KBM-7 (cell line): ENCODE measurements at places on chromosomes 4 and X.

DNA sequence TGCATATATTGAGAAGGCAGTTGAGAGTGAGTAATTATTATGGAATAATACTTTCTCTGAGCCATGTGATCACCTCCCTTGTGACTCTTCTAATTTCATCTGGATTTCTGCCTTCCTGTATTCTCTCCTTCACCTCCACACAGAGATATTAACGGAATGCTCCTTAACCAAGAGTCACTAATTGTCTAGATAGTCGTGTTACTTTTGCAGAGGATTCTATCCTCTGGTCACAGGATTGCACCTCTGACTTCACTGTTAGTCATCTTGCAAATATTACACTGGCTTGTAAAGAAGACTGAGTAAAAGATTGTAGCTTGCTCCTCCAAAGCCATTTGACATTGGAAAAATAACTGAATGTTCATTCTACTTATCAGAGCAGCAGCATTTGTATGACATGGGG lies 160.9 kb downstream of the SH2D1A start:
- DNase-seq = no peak

- peak; percentile 30 for DNase-seq
Measured at GRCh38 chr4:75696071-75696470, 22.9 kb upstream of the G3BP2 start.

DNA sequence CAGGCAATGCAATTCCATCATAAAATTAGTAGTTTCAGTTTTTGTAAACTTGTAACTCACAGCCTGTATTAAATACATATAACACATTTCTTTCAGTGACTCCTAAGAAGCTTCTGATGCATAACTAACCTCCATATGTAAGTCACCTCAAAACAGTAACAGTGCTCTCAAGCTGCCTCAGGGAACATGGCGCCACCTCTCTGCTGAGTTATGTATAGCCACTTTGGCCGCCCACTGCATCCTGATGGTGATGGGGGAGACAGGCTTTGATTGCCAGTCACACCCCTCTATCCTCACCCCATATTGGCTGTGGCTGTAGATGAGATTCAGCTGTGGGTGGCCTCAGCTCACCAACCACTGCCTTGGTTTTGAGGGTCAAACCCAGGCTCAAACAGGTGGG lies 54.3 kb downstream of the LRBA start:
- DNase-seq = peak; percentile 56

DNA sequence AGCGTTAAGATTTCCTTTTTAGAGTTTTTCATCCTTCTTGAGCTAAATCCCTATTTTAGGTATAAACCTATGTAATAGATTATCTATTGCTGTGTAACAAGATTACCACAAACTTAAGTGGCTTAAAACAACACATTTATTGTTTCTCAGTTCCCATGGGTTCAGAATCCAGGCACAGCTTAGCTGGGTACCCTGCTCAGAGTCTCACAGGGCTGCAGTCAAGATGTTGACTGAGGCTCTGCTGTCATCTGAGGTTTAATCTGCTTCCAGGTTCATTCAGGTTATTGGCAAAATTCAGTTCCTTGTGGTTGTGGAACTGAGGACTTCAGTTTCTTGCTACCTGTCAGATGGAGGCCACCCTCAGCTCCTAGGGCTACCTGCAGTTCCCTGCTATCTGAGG lies 60.9 kb downstream of the GK start:
- DNase-seq = no peak

GRCh38 chrX:151088221-151088620 lies 88.2 kb upstream of the GPR50 start:
- DNase-seq = no peak

- no peak for DNase-seq
Measured at GRCh38 chrX:17409566-17410290, 34.7 kb downstream of the NHS start.

DNA sequence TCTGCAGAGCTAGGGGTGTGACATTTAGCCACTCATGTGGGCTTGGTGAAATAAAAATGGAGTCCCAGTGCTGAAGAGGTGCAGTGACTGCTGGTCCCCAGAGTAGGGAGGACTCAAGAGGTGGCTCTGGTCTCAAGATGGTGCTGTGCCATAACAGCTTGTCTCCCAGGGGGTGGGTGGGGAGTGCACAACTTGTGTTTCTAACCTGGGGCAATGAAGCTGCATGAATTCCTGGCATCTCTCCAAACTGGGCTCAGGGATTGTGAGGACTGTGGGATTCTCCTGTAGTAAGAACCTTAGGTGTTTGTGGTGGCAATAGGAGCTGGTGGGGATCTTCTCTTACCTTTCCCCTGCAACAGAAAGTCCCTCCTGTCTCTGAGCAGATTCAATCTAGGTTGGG lies 278.9 kb upstream of the SFRP2 start:
- no peak for DNase-seq

- no peak for DNase-seq
Measured at GRCh38 chrX:41314204-41314603, 19.8 kb upstream of the DDX3X start.

DNA sequence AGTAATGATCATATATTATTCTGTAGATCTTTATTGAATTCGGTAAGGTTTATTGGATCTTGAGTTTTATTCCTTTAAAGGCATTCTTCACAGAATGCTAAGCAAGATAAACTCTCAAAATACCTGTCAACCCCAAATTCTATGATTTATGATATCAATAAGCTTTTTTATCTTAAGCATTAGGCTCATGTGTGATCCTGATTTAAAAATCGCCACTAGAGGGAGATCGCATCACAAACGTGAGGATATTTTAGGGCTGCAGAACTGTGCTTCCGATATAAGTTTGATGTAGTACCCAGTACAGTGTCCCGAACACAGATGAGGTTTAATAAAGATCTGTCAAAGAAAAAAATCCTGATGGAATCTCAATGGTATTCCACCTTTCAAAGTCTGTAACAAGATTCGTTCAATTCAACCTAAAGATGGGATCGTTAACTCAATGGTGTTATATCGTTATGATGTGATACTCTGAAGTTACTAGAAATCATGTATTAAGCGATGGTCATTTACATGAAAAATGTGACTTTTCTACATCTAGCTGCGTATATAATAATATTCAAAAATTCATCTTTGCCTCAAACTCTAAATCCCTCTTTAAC lies 169.0 kb downstream of the CORIN start:
- peak; percentile 55 for DNase-seq

- peak; percentile 40 for DNase-seq
Measured at GRCh38 chr4:41024556-41025491, 189.5 kb downstream of the APBB2 start.

- DNase-seq = no peak
Measured at GRCh38 chr4:16626945-16627344, 271.5 kb downstream of the LDB2 start.

- DNase-seq = no peak
Measured at GRCh38 chr4:114597410-114598115, 1.0 kb upstream of the UGT8 start.

DNA sequence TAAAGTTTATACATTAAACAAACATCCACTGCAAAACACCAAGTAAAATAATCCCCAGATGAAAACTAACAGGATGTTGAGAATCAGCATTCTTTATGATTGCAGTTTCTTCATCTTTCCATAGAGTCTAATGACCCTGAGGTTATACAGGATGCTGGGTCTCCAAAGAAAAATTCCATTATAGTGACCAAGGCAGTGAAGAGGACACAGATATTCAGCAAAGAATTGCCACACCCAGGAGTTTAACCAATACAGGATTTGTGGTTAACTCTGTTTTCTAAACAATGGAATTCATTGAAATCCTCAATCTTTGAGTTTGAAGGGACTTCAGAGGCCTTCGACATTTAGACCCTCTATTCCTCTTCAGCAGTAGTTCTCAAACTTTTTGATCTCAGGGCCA lies 76.2 kb upstream of the ESX1 start:
- no peak for DNase-seq

- DNase-seq = no peak
Measured at GRCh38 chr4:14896656-14897175, 105.6 kb upstream of the CPEB2 start.

DNA sequence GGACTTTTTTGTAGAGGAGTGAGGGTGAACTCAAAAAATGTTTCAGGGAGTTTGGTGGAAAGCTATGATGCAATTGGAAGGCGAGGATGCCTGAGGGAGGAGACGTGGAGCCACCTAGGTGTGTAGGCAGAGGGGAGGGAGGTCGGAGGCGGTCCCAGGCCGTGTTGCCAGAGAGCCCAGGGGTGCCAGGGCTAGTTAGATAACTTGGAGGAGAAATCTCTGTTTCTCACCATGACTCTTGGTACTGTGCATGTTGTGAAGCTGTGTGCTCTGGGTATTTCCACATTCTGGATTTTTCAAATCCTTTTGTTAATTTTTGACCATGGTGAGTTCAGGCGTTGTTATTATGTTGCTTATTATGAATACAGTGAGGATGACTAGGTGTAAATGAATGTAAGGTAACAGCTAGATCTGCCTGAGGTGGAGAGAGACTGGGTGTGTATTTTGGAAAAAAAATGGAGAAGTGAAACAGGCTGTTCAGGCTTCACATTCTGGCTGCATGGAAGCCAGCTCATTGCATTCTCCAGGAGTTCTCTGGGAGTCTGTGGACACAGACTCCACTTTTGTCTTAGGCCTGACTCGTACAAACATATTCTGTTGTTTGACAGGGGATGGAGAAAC lies 4.5 kb downstream of the RAB9A start:
- DNase-seq = no peak

DNA sequence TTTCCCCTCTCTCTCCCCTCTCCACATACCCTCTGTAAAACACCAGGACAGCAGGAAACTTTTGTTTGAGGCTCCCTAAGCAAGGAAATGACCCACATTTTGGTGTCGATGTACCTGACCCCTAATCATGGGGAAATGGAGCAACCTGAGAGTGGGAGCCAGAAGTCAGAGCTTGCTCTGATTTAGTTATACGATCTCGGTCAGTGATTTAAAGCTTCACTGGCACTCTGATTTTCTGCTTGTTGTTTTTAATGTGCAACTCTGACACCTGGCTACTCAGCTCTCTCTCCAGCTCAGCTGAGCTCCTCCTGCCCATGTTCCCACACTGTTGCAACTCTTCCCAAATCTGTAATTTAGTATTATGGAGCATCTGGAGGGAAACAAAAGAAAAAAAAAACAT lies 408.6 kb downstream of the ADAM29 start:
- no peak for DNase-seq

DNA sequence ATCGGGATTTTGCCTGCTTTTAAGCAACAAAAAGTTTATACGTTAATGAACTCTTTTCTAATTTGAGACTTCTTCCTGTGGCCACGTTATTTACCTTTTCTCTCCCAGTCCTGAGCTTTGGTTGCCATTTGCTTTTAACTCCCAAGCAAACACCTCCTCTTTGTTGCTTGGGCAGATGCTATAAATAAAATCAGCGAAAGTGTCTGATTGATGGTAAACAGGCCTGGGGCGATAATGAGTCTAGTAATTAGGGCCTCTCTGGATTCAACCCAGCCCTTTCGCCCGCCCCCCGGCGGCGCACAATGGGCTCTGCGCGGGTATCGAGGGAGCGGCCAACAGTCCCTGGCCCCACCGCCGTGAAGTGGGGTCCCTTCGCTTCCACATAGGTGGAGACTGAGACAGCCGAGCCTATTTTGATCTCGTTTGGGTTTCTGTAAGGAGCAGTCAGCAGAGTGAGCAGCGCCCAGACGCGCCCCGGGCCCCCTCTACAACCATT lies 790 bp downstream of the CLGN start:
- DNase-seq = peak; percentile 65

GRCh38 chr4:163665521-163666331 lies 171.2 kb downstream of the TMA16 start:
- DNase-seq = no peak

DNA sequence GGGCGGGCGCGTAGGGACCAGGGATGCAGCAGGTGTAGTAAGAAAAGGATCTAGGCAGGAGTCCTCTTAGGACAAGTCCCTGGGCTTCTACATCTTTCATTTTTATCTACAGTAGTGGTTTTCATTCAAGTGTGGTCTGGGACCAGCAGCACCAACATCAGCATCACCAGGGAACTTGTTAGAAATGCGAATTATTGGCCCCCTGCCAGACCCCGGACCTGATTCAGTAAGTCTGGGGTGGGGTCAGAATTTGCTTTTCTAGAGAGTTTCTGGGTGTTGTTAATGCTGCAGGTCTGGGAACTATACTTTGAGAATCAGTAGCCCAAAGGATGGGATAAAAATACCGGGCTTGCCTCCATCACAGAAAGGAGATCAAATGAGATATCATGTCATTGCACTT lies 1.3 kb upstream of the PCYT1B start:
- DNase-seq = no peak

- no peak for DNase-seq
Measured at GRCh38 chr4:177519481-177520260, 77.4 kb upstream of the AGA start.

DNA sequence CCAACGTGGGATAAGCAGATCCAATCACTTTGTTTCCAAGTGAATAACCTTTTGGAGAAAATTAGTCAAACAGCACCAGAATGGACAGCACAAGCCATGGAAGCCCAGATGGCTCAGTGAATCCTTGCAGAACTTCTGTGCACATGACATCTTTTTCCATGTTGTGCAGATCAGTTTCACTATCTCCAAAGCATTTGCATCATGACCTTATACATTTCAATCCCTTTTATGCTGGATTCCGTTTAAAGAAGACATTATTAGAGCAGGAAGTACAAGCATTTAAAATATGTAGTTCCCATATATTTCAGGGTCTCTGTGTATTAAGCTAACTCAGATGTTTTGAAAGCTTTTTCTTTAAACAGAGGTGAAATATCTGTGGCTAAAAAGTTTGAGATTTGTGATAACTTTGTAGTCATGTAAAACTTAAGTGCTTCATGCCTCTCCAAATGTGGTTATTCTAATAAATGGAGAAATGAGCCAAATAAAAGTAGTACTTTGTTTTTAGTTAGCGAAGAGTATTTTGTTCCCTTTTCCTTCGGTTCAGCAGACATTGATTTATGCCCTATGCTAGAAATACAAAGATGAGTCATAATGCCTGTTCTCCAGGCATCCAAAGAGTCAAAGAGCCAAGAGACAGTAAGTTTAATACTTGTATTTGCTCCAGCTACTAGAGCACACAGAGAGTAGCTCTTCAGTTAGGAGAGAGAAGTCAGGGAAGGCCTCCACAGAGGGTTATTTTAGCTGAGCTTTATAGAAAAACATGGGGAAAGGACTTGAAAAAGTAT lies 39.0 kb downstream of the PLAC8 start:
- no peak for DNase-seq

DNA sequence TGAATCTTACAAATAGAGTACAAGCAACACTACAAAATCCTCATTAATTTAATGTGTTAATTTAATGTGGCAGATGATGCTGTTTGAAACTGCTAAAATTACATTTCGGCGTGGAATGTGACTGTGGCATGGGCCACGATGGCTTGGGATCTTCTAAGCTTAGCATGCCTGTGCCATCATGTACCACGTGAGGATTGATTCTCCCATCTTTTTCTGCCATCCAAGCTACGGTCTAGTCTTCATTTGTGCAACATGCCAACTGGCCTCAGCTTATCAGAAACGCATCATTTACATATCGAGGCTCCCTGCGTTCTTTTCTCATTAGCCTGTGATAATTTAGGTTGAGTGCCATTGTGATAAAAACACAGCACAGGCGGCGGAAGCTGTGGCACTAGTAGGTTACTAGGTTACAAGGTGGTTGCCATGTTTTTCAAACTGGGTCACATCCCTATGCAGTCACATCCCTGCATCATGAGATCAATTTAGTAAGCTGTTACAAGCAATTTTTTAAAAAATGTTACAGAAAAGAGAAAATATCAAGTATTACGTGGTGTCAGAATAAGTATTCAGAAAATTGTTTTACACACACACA lies 189.9 kb upstream of the RBPJ start:
- no peak for DNase-seq

- DNase-seq = no peak
Measured at GRCh38 chr4:147865926-147866325, 134.0 kb downstream of the ARHGAP10 start.
